NCI-H1092 (cell line): ENCODE measurements at places on chromosomes 4 and X.

DNA sequence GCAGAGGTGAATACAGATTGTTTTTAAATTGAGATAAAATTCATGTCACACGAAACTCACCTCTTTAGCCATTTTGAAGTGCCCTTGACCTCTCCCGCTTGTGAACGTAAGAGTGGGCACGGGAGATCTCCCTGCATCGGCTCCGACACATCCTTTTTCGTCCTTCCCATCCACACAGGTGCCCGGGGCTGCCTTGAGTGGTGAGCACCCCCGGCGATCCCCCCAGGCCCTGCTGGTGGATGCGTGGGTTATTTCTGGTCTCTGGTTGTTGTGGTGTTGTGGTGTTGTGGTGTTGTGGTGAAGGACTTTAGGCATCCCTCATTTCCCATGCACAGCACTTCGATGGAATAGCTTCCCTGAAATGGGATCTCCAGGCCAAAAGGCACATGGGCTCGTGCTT is 46.1 kb downstream of the PSAPL1 start:
- no peak for DNase-seq

DNA sequence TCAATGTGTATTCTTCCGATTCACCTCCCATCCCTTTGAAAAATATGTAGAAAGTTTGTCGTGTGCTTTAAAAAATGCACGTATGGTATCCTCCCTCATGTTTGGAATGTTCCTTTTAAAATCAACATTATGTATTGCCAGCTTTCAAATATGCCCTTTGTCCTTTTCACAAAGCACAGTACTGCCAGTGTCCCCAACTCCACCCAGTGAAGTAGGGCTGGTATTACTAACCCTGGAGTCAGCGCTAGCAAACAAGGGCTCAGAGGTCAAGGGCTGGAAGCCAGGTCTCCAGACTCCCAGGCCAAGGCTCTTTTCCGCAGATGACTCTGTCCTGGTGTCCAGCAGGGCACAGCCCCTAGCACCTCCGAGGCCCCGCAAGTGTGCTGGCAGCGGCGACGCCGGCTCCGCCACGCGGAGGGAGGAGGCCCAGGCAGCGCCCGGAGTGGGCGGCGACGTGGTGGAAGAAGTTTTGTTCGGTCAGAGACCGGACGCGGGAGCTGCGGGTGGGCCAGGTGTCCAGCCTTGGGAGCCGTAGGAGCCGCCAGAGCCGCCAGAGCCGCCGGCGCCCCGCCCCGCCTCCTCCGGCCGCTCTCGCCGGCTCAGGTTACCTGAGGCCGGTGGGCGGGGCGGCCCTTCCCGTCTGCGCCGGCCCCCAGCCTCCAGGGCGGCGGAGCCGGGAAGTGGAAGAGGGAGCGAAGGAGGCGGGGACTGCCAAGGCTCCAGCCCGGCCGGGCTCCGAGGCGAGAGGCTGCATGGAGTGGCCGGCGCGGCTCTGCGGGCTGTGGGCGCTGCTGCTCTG is at the start of gene IL13RA1:
Gene IL13RA1, plus strand, starts transcription at position 720 of the 799 bp plus-strand sequence. Its CDS starts 33 bp downstream, at position 753.
- DNase-seq: peak; percentile 53

- no peak for DNase-seq
These were observed 47.1 kb downstream of the ARHGAP10 start for GRCh38 chr4:147778942-147779341.

DNA sequence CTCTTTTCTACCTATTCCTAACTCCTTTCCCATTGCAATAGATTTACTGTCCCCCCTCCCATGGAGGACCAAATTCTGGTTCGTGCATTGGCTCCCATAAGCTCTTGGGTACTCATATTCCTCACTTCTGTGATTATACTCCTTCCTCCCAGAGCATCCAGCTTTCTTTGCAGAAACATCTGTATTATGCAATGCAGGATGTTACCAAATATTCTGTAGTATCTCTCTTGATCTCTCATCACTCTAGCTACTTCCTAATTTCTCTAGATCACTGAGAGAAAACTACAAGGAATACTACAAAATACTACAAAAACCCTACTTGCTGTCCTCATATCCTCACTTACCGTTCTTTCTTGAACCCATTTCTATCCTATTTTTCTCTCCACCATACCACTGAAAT is 395.9 kb upstream of the HS3ST1 start:
- no peak for DNase-seq

GRCh38 chr4:77001907-77002306 is 52.4 kb downstream of the SEPTIN11 start:
- no peak for DNase-seq
